Stimulated activated CD4-positive, alpha-beta T cell treated with anti-CD3 and anti-CD28 coated beads, Interleukin-1b, Interleukin-23, amount 100 ng/mL, for 48 hours (primary cell): ENCODE measurements at places on chromosomes 12 and 14.

- DNase-seq = no peak
Measured at GRCh38 chr12:60468546-60468945, 872.7 kb downstream of the SLC16A7 start.

- no peak for DNase-seq
Measured at GRCh38 chr14:99047441-99048031, 224.5 kb downstream of the BCL11B start.

DNA sequence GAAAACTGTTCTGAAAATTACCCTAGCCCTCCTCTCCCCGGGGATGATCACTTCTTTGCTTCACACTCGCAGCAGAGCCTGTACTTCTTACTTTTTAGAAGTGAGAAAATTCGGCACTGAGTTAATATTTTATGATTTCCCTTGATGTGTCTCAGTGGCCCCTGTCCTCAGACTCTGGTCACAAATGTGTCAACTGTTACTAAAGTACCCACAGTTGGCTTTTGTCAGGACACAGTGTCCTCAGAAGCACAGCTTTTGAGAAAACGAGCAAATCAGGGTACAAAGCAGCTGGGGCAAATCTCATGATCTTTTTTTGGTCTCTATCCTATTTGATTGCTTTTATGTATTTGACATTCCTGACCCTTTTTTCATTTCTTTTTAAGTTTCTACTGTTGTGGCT lies 142.5 kb downstream of the SYNE2 start:
- no peak for DNase-seq

GRCh38 chr12:87280356-87280755 lies 748.8 kb downstream of the C12orf50 start:
- no peak for DNase-seq

DNA sequence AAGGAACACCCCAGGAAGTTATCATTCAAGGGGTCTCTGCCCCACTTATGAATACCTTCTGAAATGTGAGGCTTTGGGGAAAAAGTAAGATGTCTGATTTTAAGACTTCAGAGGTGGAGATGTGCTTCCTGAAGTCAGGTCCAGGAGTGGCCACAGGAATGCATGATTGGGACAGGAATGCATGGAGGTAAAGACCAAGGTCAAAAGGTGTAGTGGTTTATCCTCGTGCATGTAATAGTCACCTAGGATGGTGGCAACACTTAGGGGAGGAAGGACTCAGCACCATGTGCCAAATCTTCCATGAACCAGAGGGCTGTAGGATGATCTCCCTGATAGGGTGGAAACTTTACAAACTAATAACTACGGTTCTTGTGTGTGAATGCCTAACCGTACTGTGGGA lies 217.3 kb downstream of the C12orf75 start:
- no peak for DNase-seq

DNA sequence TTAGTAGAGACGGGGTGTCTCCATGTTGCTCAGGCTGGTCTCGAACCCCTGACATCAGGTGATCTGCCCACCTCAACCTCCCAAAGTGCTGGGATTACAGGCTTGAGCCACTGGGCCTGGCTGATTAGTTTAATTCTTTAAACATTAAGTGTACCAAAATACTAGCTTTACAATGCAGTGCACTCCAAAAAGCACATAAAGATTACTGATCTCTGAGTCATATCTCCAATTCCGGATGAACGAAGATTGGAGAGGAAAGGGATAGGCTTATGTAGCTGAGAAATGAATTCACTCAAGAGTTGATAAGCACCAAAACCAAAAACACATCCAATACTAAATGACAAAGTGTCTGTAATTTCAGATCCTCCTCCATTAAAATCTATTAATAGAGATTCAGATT lies 15.1 kb downstream of the NAV3 start:
- no peak for DNase-seq

DNA sequence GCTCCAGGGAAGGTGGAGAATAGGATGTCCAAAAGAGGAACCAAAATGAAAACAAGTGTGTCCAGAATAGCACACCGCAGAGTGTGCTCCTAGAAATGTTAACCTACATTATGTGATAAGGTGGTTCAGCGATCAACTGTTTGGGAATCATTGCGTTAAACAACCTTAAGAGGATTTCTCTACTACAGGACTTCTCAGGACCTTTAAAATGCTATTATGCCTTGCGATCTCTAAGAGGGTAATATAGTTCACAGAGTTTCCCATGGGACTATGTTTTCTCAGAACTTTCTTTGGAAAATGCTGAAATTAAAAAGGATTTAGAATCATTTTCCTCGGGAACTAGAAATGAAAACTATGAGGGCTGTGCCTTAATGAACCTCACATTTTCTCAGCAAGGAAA lies 1.8 kb downstream of the GLT8D2 start:
- DNase-seq = no peak

- peak; percentile 49 for DNase-seq
Measured at GRCh38 chr12:57764662-57765002, 2.2 kb downstream of the CYP27B1 start.

DNA sequence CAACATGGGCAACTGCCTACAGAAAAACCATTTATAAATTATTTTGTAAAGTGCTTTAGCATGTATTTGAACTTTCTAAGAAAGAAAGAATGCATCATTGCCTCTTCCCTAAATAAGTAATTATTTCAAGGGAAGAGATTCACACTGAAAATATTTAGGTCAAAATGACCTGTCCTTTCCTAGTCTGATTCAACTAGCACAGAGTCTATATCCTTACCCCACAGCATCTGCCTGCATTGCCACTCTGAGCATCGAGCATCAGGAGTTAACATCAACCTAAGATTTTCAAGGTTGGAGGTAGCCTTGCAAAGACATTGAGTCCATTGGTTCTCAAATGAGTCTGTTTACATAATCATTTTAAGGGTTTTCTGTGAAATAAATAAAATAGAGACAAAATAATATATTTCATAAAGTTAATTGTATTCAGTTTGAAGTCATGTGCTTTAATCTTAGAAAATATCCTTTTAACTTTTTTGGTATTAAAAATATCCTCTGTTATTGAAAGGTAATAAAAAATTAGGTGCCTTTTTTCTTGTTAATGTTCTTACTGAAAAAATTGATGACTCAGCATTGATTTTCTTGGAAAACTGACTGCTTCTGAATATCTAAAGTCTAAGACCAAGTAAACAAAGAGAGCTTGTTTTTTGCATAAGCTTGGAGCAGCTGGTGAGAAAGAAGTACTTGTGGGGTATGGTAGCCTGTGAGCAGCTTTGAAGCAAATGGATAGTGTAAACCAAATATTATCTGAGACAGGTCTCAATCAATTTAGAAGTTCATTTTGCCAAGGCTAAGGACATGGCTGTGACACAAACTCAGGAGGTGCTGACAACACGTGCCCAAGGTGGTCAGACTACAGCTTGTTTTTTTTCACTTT lies 269.0 kb upstream of the CLEC14A start:
- no peak for DNase-seq
